ENCODE measurements at places on chromosomes 16 and 17.

DNA sequence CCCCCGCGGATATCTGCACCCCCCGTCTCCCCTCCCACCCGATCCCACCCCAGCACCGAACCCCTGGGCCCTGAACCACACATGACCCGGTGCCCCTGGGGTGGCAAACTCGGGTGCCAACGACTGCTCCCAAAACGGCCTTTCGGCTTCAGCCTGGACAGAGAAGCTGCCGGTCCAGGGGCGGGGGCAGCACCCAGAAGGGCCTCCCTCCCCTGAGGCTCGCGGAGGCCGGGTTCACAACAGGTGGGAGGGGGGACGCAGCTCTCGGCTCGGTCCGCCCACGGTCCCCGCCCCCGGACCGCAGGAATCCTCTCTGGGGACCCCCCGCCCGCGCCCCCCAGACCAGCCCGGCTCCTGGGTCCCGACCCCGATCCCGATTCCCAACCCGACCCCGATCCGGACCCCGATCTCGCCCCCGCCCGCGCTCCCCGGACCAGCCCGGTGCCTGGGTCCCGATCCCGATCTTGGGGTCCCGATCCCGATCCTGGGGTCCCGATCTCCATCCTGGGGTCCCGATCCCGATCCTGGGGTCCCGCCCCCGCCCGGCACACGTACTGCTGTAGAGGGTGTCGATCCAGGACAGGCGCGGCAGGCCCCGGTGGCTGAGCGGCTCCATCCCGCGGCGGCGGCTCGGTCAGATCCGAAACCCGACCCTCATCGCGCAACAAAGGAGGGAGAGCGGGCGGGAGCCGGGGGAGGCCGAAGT lies 516 bp downstream of the ABR start:
- DNase-seq: no peak

GRCh38 chr17:15648386-15648785 lies 28.9 kb upstream of the FBXW10B start:
- no peak for DNase-seq

DNA sequence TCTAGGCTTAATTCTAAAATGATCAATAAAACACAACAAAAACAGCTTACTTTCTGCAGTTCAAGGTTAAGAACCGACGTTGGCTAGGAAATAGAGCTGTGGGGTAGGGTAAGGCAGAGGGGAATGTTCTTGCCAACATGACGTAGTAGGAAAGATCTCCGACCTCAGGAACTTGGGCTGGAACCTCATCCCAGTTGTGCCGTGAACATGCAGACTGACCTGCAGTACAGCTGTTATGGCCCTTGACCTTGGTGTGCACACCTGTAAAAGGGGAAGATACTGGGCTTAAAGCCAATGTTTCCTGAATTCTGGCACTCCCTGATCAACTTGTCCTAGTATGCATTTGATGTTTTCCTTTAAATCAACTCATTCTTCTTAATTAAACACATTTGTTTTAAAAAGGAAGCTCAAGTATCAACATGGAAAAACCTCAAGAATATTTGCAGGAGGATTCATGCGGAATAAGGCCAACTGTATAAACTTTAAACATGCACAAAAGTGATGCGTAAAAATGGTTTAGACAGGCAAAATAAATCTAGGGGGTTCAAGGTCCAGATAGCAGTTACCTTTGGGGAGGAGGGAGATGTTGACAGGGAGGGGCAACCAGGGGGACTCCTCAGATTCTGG lies 14.2 kb upstream of the SLC6A2 start:
- DNase-seq: no peak

GRCh38 chr16:12062343-12063003 lies 85.9 kb downstream of the SNX29 start:
- DNase-seq: peak; percentile 41

DNA sequence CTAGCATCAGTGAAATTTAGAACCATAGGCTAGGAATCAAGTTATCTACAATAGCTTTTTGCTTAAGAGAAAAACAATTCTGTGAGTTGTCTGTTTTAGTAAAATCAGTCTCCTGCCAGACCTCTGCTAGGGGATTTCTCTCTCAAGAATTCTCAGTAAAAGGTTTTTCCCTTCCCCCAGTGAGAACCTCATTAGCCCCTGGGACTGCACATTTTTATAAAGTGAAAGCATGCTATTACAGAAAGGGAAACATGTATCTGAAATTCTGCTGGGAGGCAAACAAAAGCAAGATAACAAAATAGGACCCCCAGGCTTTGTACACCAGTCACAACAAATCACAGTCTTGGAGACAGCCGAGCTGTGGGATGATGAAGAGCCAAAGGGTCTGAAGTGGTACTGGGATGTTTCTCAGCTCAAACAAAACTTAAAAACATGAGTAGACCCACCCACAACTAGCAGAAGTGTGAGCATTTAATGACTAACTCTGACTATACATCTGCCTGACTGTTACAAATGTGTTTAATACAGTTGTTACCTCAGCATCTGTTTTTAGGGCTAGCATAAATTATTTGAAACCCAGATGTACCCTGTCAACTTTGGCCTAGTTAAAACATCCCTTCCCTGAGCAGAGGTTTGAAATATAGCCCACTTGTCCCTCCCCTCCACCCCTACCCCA lies 20.0 kb upstream of the GLG1 start:
- no peak for DNase-seq

DNA sequence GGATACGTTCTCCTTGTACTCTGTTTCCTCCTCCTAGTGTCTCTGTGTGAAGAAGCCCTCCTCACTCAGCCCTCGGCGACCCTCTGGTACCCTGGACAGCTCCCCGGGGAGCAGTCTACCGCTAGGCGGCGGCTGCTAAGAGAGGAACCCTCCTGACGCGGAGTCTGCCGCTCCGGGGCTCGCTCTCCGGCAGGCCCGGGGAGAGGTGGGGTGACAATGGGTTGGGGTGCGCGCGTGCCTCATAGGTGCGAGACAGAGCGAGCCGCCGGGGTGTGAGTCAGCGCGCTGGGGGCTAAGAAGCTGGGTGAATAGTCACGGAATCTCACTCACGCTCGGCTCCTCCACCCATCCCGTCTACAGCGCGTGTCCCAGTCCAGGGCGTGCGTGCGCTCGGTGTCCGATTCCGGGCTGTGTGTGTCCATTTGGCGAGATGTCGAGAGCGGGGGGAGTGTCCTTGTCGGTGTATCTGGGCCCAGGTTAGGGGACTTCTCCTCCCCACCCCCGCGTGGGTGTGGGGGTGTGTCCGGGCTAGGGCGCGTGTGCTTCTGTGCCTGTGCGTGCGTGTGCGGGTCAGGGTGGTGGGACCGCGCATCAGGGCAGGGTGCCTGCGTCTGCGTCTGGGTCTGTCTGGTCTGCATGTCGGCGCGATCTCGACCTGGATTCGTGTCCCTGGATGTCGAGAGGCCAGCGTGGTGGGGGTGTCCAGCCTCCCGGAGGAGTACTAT lies 577 bp upstream of the HS3ST2 start:
- DNase-seq: no peak

DNA sequence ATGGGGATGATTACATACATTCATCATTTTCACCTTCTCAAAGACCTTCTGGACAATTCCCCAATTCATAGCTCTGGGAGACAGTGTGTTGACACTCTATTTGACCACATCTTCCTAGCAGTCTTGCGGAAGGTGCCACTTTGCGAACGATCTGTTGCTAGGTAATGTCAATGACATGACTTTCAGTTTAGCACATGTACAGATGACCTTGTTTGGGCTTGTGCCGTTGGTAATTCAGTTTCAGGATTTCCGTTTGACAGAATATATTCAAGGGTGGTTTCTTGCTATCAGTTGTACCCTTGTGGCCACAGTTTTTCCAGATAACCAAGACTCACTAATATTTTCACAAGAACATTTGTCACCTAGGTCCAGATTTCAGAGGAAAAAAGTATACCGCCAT lies 478.2 kb downstream of the WWOX start:
- DNase-seq: no peak

- no peak for DNase-seq
These were observed 43.7 kb upstream of the TNRC6A start for GRCh38 chr16:24685539-24686432.

GRCh38 chr17:32819035-32819434 lies 57.9 kb downstream of the MYO1D start:
- no peak for DNase-seq

DNA sequence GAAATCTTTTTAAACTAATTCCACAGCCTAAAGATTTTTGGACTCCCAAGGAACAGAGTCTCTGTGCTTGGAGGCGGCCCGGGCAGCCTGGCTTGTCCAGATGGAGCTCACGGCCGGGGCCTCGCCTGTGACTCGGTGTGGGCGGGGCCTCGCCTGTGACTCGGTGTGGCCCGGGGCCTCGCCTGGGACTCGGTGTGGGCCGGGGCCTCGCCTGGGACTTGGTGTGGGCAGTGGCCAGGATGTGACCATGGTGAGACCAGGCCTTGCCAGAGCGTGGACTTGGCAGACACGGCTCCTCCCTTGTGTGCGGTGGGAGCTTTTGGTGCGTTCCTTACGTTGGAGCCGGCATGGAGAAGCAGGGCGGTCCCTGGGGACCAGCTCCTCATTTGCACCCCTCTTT lies 92.3 kb downstream of the METRNL start:
- DNase-seq: no peak
